Mesothelial cell of epicardium (in vitro differentiated cells): ENCODE measurements at places on chromosomes 4 and X.
A peak's percentile ranks its signal among the peaks of the same experiment; 100 is the strongest.

- no peak for DNase-seq
Observed at GRCh38 chr4:4758681-4759080, 100.8 kb upstream of the MSX1 start.

- DNase-seq = no peak
Observed at GRCh38 chr4:99504804-99505502, 5.9 kb upstream of the C4orf17 start.

- peak; percentile 92 for DNase-seq
Observed at GRCh38 chrX:51892921-51893745, at the start of gene MAGED1. Gene MAGED1 (plus strand): TSS chrX:51893623. CDS start chrX:51894305, 682 bp downstream.

DNA sequence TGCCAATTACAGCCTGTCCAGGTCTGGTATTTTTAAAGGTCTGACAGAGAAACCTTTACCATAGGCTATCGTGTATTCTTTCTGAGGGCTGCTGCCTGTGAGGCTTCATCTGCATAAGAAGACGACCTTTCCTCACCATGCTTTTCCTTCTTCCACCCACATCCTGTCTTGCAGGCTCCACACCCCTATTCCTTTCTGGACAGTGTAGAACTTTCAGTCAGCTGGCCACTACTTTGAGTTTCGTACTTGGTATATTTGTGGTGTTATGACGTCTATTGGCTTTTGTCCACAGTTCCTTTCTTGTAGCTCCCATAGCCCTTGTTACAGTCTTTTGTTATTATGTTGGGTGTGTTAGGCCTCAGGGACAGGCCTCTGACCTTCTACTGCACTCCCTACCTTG lies 311.4 kb downstream of the RAPGEF2 start:
- no peak for DNase-seq

- no peak for DNase-seq
Observed at GRCh38 chr4:123583043-123583442, 186.4 kb downstream of the SPRY1 start.

DNA sequence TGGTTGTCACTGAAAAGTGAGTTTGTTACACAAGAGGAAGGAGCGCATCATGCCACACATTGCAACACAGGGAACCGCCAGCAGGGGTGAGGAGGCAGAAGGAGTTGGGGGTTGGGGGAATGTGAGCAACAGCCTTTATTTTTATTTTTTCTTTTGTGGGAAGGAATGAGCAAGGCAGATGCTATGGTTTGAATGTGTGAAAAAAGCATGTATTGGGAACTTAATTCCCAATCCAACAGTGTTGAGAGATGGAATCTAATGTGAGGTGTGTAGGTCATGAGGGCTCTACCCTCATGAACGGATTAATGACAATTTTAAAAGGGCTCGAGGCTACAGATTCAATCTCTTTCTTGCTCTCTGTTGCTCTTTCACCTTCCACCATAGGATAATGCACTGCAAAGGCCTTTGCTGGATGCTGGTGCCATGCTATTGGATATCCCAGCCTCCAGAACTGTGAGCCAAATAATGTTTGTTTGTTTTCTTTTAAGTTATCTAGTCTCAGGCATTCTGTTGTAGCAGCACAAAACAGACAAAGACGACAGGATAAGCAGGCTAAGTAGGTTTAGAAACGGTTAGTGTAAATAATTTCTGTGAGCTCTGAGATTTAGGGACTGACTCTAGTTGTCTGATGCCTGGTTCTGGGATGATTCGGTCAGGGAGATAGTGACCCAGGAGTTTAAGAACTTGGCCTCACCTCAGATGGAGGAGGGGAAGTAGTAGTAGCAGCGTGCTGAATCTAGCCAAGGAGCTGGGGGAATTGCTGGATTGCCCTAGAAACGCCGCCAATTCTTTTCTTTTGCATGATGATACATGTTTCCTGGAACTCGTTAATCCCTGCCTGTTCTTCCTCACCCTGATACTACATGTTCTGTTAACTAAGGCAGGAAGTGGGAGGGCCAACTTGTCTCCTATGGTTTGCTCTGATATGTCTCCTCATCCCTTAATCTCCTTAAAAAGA lies 156.6 kb upstream of the CTSO start:
- no peak for DNase-seq

GRCh38 chr4:114209584-114209983 lies 230.1 kb upstream of the ARSJ start:
- DNase-seq = no peak

GRCh38 chr4:158597879-158598596 lies 73.6 kb downstream of the C4orf46 start:
- no peak for DNase-seq

DNA sequence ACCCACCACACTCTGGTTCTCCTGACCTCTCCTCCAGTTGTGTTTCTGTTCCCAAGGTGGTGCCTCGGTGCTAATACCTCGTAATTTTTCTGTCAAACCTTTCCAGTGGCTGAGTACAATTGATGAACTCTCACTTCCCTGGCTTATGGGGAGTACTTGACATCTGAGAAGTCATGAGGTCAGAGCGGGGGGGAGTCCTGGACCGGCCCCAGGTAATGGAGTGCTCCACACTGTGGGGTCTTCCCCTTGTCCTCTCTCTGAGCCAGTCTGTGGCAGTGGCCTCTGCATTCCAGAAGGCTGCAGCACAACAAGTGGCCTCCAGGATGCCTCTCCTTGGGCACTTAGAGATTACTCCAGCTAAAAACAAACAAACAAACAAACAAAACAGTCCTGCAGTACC lies 122.5 kb upstream of the TRIM2 start:
- DNase-seq = no peak

DNA sequence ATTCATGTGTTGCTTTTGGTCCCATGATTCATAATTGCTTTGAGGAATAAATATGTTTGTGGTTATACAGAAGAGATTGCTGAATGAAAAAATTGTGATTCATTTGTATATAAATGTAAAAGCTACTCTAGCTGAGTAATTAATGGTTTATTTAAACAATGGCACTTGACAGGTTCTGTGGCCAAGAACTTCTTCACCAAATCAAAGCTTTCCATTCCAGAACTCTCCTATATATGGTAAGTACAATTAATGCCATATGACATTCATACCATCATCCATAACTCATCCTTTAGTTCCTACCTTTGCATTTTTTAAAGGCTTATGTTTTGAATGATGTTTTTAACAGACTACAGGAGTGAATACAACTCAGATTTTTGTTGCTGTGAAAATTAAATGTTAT lies 105.8 kb downstream of the REPS2 start:
- DNase-seq = no peak
